ENCODE measurements at places on chromosomes 6 and 20.

DNA sequence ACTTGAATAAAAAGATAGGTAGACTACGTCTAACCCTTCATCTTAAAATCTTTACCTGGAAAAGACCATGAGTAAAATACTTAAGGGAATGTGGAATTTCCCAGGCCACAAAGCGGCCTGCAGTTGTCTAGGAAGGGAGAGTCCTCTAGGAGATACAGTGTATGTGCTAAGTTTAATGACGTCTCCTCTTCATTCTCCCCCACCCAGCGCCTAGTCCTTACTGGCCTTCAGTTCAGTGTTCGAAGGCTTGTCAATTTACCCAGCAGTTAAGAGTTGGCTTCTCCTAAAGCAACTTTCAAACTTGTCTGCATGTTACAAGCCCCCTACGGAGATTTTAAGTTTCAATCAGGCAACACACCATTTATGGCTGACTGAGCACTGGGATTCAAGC lies 35.2 kb downstream of the HFE start:
- peaks cover 37% of the 10 kb centered on the region for H3K4me1 ChIP-seq
- DNase-seq, result no peak
- peak overlapping the region; percentile 99 for H3K27ac ChIP-seq
- peaks cover 24% of the 10 kb centered on the region for H3K36me3 ChIP-seq

DNA sequence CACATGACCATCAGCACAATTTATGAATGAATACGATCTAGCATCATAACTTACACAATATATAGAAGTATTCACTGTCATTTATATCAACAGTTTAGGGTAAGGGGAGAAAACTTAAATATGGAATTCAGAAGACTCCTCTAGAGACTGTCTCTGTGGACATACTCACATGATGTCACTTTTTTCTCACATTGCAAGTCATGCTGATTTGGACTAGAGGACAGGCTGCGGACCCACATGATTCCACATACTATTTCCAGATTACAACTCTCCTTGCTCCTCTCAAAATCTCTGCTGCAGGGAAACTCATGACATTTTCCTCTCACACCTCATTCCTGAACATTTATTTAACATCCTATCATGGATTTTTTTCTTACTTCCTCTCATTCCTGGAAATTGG lies 13.4 kb downstream of the CRISP1 start:
- no peak overlapping the region for H3K27ac ChIP-seq
- no peaks in the 10 kb centered on the region for H3K4me1 ChIP-seq
- no peak overlapping the region for H3K4me3 ChIP-seq
- DNase-seq, result no peak

DNA sequence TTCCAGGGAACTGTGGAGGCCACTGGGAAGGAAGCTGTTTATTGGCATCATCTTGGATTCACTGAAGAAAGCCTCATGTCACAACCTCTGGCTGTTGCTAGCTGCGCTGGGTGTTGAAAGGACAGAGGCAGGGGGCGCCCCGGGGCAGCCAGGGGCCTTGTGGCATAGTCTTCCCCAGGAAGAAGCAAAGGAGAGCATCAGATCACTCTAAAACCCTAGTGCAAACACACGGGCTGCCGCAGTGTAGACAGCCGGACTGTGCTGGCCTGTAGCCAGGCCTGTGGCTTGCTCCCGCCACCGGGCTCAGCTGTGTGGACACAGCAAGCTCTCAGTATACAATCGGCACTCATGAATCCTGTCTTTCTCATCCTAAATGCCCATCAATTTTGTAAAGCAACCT lies 23.8 kb upstream of the SMOC2 start:
- no peaks in the 10 kb centered on the region for H3K27me3 ChIP-seq
- H3K4me3 ChIP-seq, result no peak overlapping the region
- no peaks in the 10 kb centered on the region for H3K36me3 ChIP-seq
- H3K27ac ChIP-seq, result no peak overlapping the region
- no peak for DNase-seq

DNA sequence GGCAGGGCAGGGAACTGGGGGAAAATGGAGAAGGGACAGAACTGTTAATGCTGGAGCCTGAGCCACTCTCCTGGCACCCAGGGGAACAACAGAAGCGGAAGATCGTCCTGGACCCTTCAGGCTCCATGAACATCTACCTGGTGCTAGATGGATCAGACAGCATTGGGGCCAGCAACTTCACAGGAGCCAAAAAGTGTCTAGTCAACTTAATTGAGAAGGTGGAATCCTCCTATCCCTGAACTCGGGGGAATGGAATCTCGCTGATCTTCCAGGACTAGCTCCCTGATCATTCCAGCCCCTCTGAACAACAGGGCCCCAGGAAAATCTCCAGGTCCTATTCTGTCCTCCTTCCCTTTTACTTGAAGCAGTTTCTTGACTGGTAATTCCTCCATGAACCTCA lies 2.0 kb downstream of the CFB start:
- H3K4me3 ChIP-seq, result no peak overlapping the region
- H3K27ac ChIP-seq, result no peak overlapping the region
- H3K27me3 ChIP-seq, result peaks cover 3% of the 10 kb centered on the region
- H3K36me3 ChIP-seq, result peaks cover 7% of the 10 kb centered on the region
- DNase-seq, result no peak

DNA sequence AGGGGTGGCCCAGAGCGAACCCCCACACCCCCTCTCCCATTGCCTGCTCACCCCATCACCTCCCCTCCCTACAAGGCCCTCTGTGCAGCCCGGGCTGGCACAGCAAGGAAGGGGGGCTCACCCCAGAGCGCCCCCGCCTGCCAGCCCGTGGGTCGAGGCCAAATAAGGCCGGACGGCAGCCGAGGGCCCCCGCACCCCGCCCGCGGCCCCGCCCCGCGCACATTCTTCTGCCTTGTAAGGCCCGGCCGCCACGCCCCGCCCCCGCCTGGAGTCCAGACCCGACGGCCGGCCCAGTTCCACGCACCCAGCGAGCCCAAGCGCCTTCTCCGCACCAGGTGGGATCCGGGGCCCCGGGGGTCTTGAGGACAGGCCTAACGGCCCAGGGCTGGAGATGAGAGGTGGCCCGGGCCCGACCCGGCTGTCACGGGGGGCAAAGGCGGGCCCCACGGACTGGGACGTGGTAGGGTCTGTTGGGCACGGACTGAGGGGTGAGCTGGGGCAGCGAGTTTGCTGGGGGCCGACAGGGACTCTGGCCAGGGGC lies at the start of gene MYL9:
MYL9 (plus strand) TSS at position 293 of the 541 bp plus-strand sequence. CDS start 3,366 bp downstream, outside the sequence.
- DNase-seq, result no peak
- no peak within 1 kb of the TSS for H3K4me3 ChIP-seq
- H3K4me1 ChIP-seq, result no peaks in the 10 kb centered on the region
- no peak within 1 kb of the TSS for H3K27ac ChIP-seq
- H3K27me3 ChIP-seq, result no peaks in the 10 kb centered on the region

GRCh38 chr6:32622545-32623401 lies 14.4 kb upstream of the HLA-DQA1 start:
- H3K27ac ChIP-seq, result peak overlapping the region; percentile 85
- H3K4me1 ChIP-seq, result peaks cover 52% of the 10 kb centered on the region
- no peaks in the 10 kb centered on the region for H3K27me3 ChIP-seq
- peak overlapping the region; percentile 54 for H3K4me3 ChIP-seq

DNA sequence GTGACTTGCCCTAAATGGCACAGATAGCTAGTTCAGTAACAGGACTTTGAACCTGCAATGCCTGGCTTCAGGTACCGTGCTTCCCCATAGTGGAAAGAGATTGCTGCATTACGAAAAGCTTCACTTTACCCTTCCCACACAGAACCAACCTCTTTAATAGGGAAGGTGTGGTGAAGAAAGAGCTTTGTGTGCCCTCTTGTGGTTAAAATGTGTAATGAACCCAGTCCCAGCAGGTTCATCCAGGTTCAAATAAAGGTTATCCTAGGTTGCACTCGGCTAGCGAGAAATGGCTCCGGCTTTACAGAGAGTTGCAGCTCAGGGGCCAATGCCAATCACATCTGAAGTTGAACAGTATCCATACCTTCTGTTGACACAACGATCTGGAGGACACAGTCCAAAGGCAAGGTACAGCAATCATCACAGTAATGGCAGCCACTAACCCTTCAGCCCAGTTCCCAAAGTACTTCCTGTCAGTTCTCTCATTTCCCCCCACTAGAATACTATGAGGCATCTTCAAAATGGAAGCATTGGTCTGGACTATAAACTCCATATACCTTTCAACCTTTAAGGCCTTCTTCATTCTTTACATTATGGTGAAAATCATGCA lies 3.0 kb downstream of the DEFB115 start:
- H3K27me3 ChIP-seq, result no peaks in the 10 kb centered on the region
- DNase-seq, result no peak
- no peaks in the 10 kb centered on the region for H3K4me1 ChIP-seq
- no peak overlapping the region for H3K27ac ChIP-seq
- no peak overlapping the region for H3K4me3 ChIP-seq
- H3K36me3 ChIP-seq, result no peaks in the 10 kb centered on the region

- no peaks in the 10 kb centered on the region for H3K4me1 ChIP-seq
- H3K36me3 ChIP-seq, result no peaks in the 10 kb centered on the region
- no peak overlapping the region for H3K27ac ChIP-seq
- H3K27me3 ChIP-seq, result no peaks in the 10 kb centered on the region
Observed at GRCh38 chr20:12670301-12670700, 338.5 kb upstream of the SPTLC3 start.

GRCh38 chr6:149054559-149055194 lies 262.8 kb upstream of the TAB2 start:
- H3K27me3 ChIP-seq, result no peaks in the 10 kb centered on the region
- peaks cover 5% of the 10 kb centered on the region for H3K36me3 ChIP-seq
- H3K4me3 ChIP-seq, result no peak overlapping the region

DNA sequence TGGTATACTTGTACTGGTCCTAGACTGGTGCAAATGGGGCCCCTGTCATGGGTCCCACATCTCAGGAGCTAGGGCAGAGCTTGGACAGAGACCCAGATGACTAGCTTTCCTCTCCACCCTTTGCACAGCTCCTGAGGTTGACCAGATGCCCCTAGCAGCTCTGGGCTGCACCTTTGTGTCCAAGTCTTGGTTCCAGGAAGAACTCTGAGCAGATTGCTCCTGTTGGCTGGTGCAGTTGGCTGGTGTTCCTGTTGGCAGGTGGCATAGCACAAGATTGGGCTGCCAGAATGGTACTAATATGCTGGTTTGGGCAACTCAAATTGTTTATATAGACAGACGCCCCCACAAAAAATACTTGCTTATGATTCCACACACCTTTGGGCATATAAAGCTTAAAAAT lies 89.4 kb upstream of the EZR start:
- no peak overlapping the region for H3K27ac ChIP-seq
- H3K27me3 ChIP-seq, result no peaks in the 10 kb centered on the region
- no peak overlapping the region for H3K4me3 ChIP-seq
- peaks cover 25% of the 10 kb centered on the region for H3K4me1 ChIP-seq
- DNase-seq, result no peak
- H3K36me3 ChIP-seq, result peaks cover 15% of the 10 kb centered on the region

DNA sequence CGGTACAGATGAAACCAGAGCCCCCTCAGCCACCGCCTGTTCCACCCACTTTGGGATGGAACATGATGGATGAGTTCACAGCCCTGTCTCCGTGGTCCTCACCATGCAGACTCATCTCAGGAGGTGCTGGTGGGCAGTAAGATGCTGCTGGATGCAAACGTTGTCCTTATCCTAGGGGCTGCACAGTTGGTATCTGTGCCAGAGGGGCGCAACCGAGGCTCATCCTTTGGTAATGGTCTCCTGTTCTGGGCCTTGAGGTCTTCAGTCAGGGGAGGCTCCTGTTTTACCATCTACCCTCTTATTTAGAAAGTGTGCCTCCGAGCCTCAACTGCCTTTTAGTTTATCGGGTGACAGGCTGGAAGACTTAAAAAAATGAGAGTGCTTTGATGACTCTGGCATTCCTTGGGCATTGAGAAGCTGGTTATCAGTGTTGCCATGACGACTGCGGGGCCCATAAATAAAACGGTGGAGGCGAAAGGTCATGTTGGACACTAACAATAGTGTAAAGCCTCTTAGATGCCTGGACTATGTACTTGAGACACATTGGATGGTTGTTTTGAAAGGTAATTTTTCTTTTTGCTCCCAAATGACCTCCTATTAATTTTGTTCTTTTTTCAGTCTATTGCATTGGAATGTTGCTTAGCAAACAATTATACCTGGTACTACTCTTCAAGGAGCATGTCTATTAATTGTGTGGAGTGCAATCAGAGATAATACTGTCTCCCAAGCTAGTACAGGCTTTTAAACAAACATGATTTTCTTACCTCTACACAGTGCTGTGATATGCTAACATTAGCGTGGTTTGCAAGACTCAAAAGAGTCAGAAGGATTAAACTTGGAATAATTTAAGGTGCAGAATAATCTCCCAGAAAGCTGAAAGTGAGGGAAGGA lies 74.2 kb upstream of the DSP start:
- H3K4me1 ChIP-seq, result peaks cover 2% of the 10 kb centered on the region
- no peak overlapping the region for H3K4me3 ChIP-seq
- H3K36me3 ChIP-seq, result no peaks in the 10 kb centered on the region
- H3K27ac ChIP-seq, result no peak overlapping the region
- peaks cover 5% of the 10 kb centered on the region for H3K27me3 ChIP-seq

- H3K27ac ChIP-seq, result no peak overlapping the region
- no peaks in the 10 kb centered on the region for H3K27me3 ChIP-seq
- no peak overlapping the region for H3K4me3 ChIP-seq
- H3K36me3 ChIP-seq, result peaks cover 73% of the 10 kb centered on the region
- peaks cover 32% of the 10 kb centered on the region for H3K4me1 ChIP-seq
Observed at GRCh38 chr6:33278392-33278741, 1.4 kb downstream of the B3GALT4 start.

GRCh38 chr20:3613821-3614440 lies 49.3 kb downstream of the GFRA4 start:
- no peak overlapping the region for H3K4me3 ChIP-seq
- no peaks in the 10 kb centered on the region for H3K4me1 ChIP-seq
- no peak for DNase-seq
- no peaks in the 10 kb centered on the region for H3K36me3 ChIP-seq
- no peak overlapping the region for H3K27ac ChIP-seq

DNA sequence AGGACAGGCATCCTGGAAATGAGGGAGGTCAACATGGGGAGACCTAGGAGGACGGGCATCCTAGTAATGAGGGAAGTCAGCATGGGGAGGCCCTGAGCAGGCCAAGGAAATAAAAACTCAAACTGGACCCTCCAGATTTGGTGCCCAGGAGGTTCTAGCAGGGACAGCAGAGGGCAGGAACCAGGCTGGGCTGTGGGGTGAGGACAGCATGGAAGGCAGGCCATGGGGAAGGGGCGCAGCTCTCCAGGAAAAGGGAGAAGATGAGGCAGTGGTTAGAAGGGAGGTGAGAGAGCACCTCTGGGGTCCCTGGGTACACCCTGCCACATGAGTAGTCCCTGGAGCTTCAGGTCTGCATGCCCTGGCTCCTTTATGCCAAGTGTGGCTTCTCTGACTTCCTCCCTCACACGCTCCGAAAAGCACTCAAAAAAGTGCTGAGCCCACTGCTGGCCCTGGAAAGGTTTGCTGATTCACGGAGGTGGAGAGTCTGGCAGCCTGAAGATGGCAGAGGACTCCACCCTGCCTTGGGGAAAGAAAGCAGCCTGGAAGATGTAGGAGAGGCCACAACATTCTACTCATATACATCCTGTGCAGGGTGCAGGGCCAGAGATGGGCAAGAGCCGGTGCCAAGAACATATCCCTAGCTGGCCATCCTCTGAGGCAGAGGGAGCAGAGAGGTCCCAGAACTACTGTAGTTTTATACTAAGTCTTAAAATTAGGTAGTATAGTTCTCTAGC lies 154.9 kb downstream of the MRPL14 start:
- no peak for DNase-seq
- peaks cover 1% of the 10 kb centered on the region for H3K4me1 ChIP-seq
- no peak overlapping the region for H3K4me3 ChIP-seq
- peaks cover 27% of the 10 kb centered on the region for H3K27me3 ChIP-seq

GRCh38 chr20:62876902-62877816 lies 15.5 kb upstream of the TCFL5 start:
- H3K4me3 ChIP-seq, result no peak overlapping the region
- H3K27ac ChIP-seq, result no peak overlapping the region
- peaks cover 10% of the 10 kb centered on the region for H3K36me3 ChIP-seq
- no peak for DNase-seq

- no peaks in the 10 kb centered on the region for H3K27me3 ChIP-seq
- H3K27ac ChIP-seq, result no peak overlapping the region
- H3K36me3 ChIP-seq, result peaks cover 80% of the 10 kb centered on the region
- no peak overlapping the region for H3K4me3 ChIP-seq
Observed at GRCh38 chr6:26646074-26646473, 13.5 kb downstream of the ZNF322 start.
